Astrocyte (in vitro differentiated cells and primary cell): ENCODE measurements at places on chromosomes 4 and X. TPM values are rescaled to one million over a fixed set of nuclear protein-coding genes. Genes with fewer than 3 reads are reported as not detected.
A peak's percentile ranks its signal among the peaks of the same experiment; 100 is the strongest.

- no peak overlapping the region for H3K4me3 ChIP-seq
- peaks cover 12% of the 10 kb centered on the region for H3K4me1 ChIP-seq
- no peaks in the 10 kb centered on the region for H3K27me3 ChIP-seq
These were observed 103.4 kb downstream of the QRFPR start for GRCh38 chr4:121277194-121278105.

DNA sequence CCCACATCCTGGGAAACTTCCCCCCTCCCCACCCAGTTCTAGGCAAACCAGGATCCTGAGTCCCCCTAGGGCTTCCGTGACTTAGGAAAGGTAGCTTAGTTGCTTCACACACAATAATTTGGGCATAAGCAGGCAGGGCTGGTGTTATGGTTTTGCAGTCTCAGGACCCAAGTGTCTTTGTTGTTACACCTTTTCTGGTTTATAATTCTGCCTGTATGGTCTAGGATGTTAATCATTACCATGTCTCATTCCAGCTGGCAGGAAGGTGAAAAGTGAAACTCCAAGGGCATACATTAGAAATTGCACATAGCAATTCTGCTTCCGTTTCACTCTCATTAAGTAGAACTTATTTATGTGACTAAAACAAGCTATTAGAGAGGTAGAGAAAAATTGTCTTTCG is 16.8 kb downstream of the UGT8 start:
- H3K27me3 ChIP-seq, result no peaks in the 10 kb centered on the region
- DNase-seq, result no peak
- no peaks in the 10 kb centered on the region for H3K36me3 ChIP-seq
- no peak overlapping the region for H3K4me3 ChIP-seq
- H3K4me1 ChIP-seq, result no peaks in the 10 kb centered on the region

- no peak overlapping the region for H3K4me3 ChIP-seq
- peaks cover 17% of the 10 kb centered on the region for H3K4me1 ChIP-seq
- no peaks in the 10 kb centered on the region for H3K36me3 ChIP-seq
- no peak overlapping the region for H3K27ac ChIP-seq
These were observed 5.3 kb upstream of the SLC34A2 start for GRCh38 chr4:25650311-25650710.

GRCh38 chr4:110823251-110823650 is 200.4 kb upstream of the PITX2 start:
- no peak for DNase-seq
- H3K36me3 ChIP-seq, result no peaks in the 10 kb centered on the region
- H3K27ac ChIP-seq, result no peak overlapping the region
- no peaks in the 10 kb centered on the region for H3K27me3 ChIP-seq

RIBC1 gene
- total RNA-seq, result 0.34 and 0.46 TPM in 2 replicates

DNA sequence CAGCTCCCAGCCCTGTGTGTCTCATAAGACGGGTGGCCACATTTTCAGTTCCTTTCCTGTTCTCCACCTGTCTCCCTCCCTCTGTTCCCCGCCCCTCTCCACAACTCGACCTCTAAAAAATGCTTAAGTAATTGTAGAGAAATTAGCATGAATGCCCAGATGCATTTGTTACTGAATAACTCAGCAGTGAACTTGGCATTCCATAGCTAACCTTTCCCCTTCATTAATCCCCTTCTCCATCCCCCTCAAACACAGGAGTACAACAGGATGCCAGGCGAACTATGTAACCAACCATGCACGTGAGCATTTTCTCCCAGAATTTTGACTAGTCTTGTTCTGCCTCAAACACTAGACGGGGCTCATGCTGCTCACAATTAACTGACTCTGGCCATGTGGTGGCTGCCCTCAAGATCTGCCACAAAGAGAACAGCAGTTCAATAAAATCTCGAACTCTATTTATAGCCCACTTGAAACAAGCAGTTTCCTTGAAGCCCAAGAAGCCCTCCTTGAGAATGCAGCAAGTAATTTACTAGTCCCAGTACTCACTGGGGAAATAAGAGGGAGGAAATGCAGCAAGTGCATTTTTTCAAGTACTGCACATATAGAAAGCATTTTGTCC is 351.2 kb downstream of the ARHGAP24 start:
- peaks cover 20% of the 10 kb centered on the region for H3K4me1 ChIP-seq
- H3K27ac ChIP-seq, result no peak overlapping the region
- DNase-seq, result peak; percentile 80

DNA sequence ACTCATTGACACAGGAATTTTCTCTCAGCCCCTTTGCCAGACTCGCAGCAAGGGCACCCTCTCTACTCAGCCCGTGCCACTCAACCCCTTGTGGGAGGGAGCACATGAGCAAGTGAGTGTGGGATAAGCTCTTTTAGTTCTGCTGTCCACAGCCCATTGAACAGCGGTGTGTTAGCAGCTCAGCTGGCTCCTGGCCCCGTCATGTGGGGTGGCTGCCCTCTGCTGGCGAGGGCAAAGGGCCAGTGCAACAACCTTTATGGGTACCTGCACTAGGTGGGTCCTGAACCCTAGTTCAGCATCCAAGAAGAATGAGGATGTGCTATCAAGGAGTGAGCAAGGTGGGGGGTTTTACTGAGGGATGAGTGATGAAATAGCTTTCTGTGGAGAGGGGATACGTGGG is 85.0 kb upstream of the ZNF81 start:
- no peaks in the 10 kb centered on the region for H3K36me3 ChIP-seq
- H3K27ac ChIP-seq, result no peak overlapping the region
- H3K27me3 ChIP-seq, result no peaks in the 10 kb centered on the region
- no peak overlapping the region for H3K4me3 ChIP-seq
- H3K4me1 ChIP-seq, result no peaks in the 10 kb centered on the region

DNA sequence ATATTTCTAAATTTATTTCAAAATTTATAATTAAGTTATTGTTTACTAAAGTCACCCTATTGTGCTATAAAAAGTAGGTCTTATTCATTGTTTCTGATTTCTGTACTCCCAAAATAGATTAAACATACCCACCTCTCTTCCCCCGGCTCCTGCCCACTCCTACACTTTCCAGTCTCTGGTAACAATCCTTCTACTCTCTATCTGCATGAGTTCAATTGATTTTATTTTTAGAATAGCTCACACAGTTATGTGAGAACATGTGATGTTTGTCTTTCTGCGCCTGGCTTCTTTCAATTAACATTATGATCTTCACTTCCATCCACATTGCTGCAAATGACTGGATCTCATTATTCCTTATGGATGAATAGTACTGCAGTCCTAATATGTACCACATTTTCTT is 269.3 kb downstream of the ACTRT1 start:
- no peak overlapping the region for H3K27ac ChIP-seq
- no peak overlapping the region for H3K4me3 ChIP-seq
- DNase-seq, result no peak
- no peaks in the 10 kb centered on the region for H3K4me1 ChIP-seq
- H3K36me3 ChIP-seq, result no peaks in the 10 kb centered on the region
- H3K27me3 ChIP-seq, result no peaks in the 10 kb centered on the region

DNA sequence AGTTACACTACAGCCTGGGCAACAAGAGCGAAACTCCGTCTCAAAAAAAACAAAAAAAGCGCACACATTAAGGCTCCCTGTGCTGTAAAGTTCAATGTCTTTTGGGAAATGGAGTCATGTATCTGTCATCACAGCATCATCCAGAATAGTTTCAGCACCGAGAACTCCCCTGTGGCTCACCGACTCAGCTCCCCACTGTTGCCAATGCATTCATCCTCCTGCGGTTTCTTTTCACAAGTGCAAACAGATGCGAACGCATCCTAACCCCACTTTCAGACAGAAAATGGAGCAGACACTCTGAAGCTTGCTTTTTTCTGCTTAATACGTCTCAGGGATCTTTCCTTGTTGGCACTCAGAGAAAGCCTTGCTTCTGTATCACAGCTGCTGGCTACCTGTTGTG is 13.8 kb upstream of the SH3TC1 start:
- H3K36me3 ChIP-seq, result no peaks in the 10 kb centered on the region
- H3K4me3 ChIP-seq, result no peak overlapping the region
- peak; percentile 85 for DNase-seq
- H3K27ac ChIP-seq, result no peak overlapping the region
- H3K4me1 ChIP-seq, result peaks cover 22% of the 10 kb centered on the region

ART3 gene
- total RNA-seq, result not detected in 2 replicates

DCAF16 gene
- total RNA-seq, result 29.0 and 32.7 TPM in 2 replicates

RCHY1 gene
- total RNA-seq, result 35.3 and 40.7 TPM in 2 replicates

- peak; percentile 71 for DNase-seq
- H3K4me1 ChIP-seq, result no peaks in the 10 kb centered on the region
- no peaks in the 10 kb centered on the region for H3K36me3 ChIP-seq
These were observed 249.4 kb downstream of the ARHGAP10 start for GRCh38 chr4:147981305-147981704.

GRCh38 chr4:3440979-3441500 is 728 bp upstream of the HGFAC start:
- no peaks in the 10 kb centered on the region for H3K36me3 ChIP-seq
- H3K4me1 ChIP-seq, result peaks cover 8% of the 10 kb centered on the region
- no peak overlapping the region for H3K27ac ChIP-seq
- DNase-seq, result no peak
- H3K4me3 ChIP-seq, result no peak overlapping the region
- no peaks in the 10 kb centered on the region for H3K27me3 ChIP-seq

GRCh38 chrX:13658602-13659001 is 5.7 kb downstream of the TCEANC start:
- no peak overlapping the region for H3K27ac ChIP-seq
- no peak for DNase-seq
- H3K27me3 ChIP-seq, result no peaks in the 10 kb centered on the region
- H3K4me1 ChIP-seq, result no peaks in the 10 kb centered on the region

DNA sequence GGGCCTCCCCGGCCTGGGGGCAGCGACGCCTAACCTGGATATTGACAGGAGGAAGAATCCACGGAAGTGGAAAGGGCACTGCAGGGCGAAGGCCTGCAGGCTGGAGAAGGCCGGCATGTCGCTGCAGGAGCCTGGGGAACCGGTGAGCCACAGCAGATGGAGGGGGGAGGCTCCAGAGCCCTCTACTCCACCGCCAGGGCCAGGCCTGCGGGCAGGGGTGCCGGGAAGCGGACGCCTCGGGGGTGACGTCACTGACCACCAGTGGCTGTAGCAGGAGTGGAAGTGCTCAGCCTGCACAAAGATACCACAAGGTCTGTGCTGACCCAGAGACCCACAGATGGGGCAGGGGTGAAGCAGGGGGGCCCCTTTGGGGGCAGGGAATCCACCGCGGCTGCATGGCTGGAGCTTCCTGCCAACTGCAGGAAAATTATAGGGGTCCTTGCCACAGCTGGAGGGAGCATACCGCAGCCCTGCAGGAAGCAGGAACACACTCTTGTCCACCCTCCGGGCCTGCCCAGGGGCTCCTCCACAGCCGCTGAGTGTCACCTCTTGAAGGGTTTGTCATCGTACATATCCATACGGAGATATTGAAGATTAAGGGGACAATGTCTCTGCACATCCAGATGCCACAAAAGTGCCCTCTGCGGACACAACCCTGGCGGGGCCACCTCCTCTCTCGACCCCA is 7.6 kb upstream of the HTRA3 start:
- no peaks in the 10 kb centered on the region for H3K36me3 ChIP-seq
- H3K4me1 ChIP-seq, result peaks cover 14% of the 10 kb centered on the region
- no peak overlapping the region for H3K27ac ChIP-seq
- no peak overlapping the region for H3K4me3 ChIP-seq
- peaks cover 10% of the 10 kb centered on the region for H3K27me3 ChIP-seq
- DNase-seq, result peak; percentile 75

- no peak overlapping the region for H3K27ac ChIP-seq
- H3K27me3 ChIP-seq, result no peaks in the 10 kb centered on the region
- H3K4me1 ChIP-seq, result peaks cover 8% of the 10 kb centered on the region
- H3K4me3 ChIP-seq, result no peak overlapping the region
- H3K36me3 ChIP-seq, result peaks cover 3% of the 10 kb centered on the region
- DNase-seq, result no peak
These were observed 214.8 kb downstream of the SLC4A4 start for GRCh38 chr4:71553605-71554004.

VEGFD gene
- total RNA-seq, result not detected in 2 replicates

DRD5 gene
- not detected in 2 replicates for total RNA-seq

GAGE1 gene
- total RNA-seq, result not detected in 2 replicates

NEIL3 gene
- total RNA-seq, result 0.53 and 0.91 TPM in 2 replicates

DNAAF6 gene
- total RNA-seq, result not detected in 2 replicates

CITED1 gene
- total RNA-seq, result 0.75 TPM in 1 of 2 replicates, not detected in the other

CSAG3 gene
- 6.4 and 6.6 TPM in 2 replicates for total RNA-seq

- no peaks in the 10 kb centered on the region for H3K27me3 ChIP-seq
- no peaks in the 10 kb centered on the region for H3K4me1 ChIP-seq
- no peak overlapping the region for H3K4me3 ChIP-seq
- H3K27ac ChIP-seq, result no peak overlapping the region
- H3K36me3 ChIP-seq, result no peaks in the 10 kb centered on the region
These were observed 48.8 kb downstream of the SULT1E1 start for GRCh38 chr4:69811166-69811565.

DNA sequence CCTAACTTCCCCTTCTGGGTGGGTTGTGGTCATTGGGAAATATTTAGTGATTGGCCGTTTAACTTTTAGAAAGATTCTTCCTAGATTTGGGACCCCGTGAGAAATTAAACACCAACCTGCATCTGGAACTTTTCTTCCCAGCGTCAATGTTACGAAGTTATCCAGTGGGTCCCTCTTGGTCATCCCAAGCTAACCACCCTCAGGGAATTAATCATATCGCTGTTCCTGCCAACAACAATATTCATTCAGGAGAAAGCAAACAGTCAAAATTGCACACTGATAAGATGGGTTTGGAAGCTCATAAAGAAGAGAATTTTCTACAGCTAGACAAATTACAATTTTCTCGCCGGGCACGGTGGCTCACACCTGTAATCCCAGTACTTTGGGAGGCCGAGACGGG is 121.2 kb upstream of the STX18 start:
- peaks cover 42% of the 10 kb centered on the region for H3K4me1 ChIP-seq
- peaks cover 8% of the 10 kb centered on the region for H3K27me3 ChIP-seq
- H3K27ac ChIP-seq, result no peak overlapping the region
- peak; percentile 87 for DNase-seq
- H3K4me3 ChIP-seq, result no peak overlapping the region
- H3K36me3 ChIP-seq, result no peaks in the 10 kb centered on the region

DNA sequence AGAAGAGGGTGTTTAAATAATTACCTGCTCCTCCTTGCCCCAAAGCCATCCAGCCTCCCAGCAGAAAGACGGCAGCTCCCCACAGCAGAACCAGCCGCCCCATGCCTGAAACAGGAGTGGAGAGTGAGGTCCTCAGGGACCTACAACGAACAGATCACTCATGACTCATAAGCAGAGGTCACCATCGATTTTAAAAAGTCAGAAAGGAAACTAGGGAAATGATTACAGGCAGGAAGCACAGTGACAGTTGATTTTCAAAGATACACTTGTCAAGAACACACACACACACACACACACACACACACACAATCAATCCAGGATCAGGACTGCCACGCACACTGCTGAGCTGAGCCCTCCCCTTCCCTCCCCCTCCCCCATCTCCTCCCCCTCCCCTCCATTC is at the start of gene CRLF2:
Gene CRLF2 (minus strand): TSS at position 118 of the 400 bp plus-strand sequence. CDS start 15 bp downstream, at position 103.
- H3K27ac ChIP-seq, result no peak within 1 kb of the TSS
- no peaks in the 10 kb centered on the region for H3K27me3 ChIP-seq
- no peaks in the 10 kb centered on the region for H3K4me1 ChIP-seq
- H3K36me3 ChIP-seq, result no peaks in the 10 kb centered on the region
